Hematopoietic multipotent progenitor cell treated with erythropoietin and hydrocortisone succinate and interleukin-3 and kit ligand, for 8 days (in vitro differentiated cells): ENCODE measurements at places on chromosomes 1 and 21.

- DNase-seq, result peak; percentile 43
Measured at GRCh38 chr1:102434421-102434820, 437.7 kb upstream of the OLFM3 start.

DNA sequence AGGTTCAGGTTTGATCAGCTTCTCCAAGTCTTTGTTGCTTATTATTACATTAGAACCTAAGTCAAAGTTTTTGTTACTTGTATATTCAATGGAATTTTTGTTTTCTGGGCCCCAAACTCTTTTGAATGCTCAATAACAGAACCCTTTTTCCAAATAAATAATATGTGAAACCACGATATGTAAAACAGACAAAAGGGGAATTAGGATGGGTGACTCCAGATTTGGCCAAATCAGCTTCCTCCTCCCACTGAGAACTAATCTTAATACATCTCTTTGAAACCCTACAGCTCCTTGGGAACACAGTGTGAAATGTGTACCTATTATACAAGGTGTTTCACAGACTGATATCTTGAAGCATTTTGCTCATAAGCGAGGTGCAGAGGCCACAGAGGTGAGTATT, 67.0 kb upstream of the TNFSF18 start:
- DNase-seq, result no peak

DNA sequence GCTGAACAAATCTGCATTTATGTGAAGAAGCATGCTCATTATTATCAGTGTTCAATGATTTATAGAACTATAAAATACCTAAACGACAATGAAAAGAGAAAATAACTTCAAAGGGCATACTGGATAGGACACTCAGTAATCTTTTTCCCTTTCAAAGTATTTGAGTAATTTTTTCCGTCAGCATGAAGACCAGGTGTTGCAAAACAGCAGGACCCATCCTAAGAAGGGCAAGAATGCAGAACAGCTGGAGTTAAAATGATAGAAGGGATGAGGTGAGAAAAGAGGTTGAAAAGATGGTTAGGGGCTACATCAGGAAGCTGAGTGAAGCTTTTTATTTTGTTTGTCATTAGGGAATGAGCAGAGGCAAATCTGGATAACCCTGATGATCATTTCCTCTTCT, 7.1 kb upstream of the RGS18 start:
- no peak for DNase-seq

- no peak for DNase-seq
Measured at GRCh38 chr1:26832249-26832960, 5.9 kb downstream of the ZDHHC18 start.

DNA sequence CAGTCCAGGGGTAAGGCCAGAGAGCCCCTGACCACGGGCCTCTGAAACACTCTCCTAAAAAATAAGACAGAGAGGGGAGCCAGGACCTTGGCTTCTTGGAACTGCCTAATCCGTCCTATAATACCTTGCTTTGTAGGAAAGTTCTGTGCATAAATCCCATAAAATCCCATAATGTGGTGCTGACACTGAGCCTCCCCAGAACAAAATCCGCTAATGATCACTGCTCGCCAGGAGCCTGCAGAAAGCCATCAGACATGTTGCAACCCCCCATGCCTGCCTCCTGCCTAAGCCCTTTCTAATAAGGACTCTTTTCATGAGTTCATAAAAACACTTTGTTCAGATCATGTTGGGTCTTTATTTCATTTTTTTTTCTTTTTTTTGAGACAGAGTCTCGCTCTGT, 9.3 kb upstream of the DHRS3 start:
- no peak for DNase-seq
